ENCODE measurements at places on chromosomes 1 and 21.

DNA sequence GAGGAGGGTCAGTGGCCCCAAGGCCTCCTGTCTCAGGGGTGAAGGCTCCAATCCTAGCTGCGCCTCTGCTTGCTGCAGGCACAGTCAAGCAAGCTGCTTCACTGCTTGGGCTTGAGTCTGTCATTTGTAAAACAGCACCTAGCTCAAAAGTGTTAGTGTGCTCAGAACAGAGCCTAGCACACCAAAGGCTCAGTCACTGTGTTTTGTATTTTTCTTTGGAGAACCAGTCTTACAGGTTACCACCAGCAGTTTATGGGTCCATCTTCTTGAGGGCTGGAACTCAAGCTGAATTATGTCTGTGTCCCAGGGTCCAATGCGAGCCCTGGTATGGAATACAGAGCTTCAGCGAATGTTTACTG is 113.6 kb downstream of the DMRTB1 start:
- DNase-seq, result no peak

DNA sequence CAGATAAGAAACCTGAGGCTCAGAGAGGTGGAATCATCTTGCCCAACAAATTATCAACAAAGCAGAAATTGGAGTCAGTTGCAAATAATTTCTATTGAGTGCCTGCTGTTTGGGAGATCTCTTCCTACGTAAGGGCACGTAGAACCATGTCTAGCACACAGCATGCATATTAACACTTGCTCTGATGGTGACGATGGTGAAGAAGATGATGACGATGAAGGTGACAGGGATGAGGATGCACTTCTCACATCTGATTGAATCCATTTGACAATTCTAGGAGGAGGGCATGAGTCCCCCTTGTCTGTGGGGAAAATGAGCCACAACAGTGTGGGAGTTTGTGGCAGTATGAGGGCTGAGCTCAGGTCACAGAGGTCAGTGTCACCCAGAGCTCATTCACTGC is 183.6 kb downstream of the HIVEP3 start:
- no peak for DNase-seq

GRCh38 chr1:167563579-167564246 is 10.2 kb upstream of the CREG1 start:
- no peak for DNase-seq

DNA sequence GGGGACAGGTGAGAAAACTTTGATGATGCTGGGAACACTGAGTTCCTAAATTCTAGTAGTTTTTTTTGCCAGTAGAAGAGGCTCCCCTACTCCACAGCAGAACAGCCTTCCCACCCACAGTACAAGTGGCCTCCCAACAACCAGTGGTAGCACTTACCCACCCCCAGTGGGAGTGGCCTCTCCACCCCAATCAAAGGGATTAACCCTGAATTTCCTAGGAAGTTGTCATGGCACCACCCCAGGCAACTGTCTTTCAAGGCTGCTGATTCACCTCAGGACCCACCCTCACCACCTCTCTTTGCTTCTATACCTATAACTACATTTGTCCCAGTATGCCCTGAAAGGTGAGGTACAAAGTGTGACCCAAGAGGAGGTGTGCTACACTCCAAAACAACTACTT is 81.4 kb upstream of the PRDX6 start:
- DNase-seq, result no peak

DNA sequence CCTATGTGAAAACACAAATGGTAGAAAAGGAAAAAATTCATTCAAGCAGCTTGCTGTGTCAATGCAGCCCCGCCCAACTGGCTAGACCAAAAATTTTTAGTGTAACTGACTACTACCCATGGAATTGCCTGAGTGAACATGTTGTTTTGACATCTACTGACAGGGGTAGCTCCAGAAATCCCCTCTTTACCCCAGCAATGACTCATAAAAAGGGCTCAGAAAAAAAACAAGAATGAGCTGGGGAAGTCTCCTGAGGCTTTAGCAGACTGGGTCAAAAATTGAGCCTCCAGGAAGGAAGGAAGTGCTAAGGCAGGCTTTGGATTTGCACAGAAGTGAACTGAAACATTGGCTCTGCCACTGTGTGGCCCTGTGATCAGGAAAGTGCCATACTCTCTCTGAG is 24.4 kb upstream of the FGGY start:
- no peak for DNase-seq

GRCh38 chr1:149979245-149979971 is 31.1 kb downstream of the OTUD7B start:
- no peak for DNase-seq

- DNase-seq, result peak; percentile 51
Measured at GRCh38 chr1:243496187-243496646, 240.4 kb downstream of the SDCCAG8 start.

- DNase-seq, result peak; percentile 38
Measured at GRCh38 chr1:212256369-212256768, 28.8 kb upstream of the PPP2R5A start.

DNA sequence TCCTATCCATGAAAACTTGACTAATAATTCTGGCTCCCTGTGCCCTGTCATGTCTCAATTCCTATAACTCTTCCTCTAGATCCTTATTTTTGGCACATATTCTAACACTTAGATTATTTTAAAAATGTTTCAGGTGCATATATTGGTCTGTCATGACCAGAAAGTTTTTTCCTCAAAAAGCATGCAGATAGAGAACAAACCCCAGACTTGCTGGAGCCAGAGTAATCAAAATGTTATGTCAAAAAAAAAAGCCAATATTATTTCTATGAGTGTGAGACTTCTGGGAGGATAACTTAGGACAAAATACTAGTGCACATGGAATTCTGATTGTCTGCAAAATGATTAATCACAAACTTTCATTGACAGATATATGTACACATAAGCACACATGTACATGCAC is 135.1 kb upstream of the MROH9 start:
- no peak for DNase-seq

DNA sequence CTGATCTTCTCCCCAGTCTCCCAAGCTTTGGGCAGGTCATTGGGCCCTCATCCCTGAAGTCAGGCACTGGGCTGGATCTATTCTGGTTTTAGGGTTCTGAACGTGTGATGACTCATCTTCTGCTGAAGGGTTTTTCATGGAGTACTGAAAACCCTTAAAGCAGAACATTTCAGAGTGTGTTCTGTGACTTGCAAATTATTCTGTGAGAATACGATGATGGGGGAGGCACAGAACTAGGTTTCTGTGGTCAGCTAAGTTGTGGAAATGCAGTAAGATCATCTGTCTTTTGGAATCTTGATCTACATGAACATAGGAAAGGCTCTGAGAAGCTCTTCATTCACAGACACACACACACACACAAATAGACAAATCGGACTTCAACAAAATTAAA is 46.2 kb downstream of the NAV1 start:
- no peak for DNase-seq

- DNase-seq, result no peak
Measured at GRCh38 chr1:43492826-43493225, 37.9 kb upstream of the PTPRF start.

DNA sequence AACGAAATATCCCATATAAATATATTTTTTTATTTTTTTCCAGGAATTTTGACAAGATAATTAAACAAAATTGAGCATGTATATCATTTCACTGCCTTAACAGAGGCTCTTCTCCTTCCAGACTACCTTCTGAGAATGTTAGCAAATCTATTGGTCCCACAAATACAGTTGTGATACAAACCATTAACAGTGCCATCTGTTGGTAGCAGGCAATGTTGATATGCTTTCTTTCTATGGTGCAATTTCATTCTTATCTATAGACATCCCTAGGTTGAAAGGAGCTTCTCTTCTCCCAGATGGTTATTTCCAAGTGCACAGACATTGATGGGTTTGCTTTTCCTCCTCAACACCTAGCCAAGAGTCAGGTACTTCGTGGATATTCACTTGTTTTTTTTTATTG is 303.6 kb downstream of the USH2A start:
- DNase-seq, result no peak

DNA sequence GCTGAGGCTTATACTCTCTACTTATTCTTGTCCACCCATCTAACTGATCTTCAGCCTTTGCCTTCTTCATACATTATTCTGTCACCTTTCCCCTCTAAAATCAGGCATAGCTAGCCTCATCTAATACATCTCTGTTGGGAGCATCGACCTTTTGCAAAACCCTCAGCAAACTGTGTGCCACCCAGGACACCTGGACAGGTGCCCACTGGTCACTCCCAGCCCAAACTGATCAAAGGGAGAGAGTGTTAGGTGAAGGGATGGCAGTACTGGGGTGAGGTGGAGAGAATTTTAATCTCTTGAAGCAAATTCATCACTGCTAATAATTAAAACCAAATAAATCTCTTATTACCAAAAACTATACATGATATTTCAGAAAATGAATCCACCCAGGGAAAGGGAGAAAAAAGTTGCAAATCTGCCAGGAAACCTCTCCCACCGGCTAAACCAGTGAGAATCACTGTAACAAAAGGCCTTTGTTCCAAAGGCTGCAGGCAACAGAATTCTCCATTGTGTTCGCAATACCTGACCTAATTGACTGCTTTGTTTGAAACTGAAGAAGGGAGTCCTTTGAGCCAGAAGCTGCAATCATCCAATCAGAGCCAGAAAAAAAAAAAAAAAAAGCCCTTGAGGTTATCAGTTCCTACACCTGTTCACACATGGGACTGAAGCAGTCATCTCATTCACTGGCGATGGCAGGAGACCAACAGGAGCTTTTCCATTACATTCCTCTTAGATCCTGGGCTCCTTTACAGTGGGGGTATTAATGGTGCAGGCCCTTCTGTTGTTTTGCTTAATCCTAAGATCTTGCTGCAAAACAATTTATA is 172.6 kb downstream of the APP start:
- DNase-seq, result no peak

DNA sequence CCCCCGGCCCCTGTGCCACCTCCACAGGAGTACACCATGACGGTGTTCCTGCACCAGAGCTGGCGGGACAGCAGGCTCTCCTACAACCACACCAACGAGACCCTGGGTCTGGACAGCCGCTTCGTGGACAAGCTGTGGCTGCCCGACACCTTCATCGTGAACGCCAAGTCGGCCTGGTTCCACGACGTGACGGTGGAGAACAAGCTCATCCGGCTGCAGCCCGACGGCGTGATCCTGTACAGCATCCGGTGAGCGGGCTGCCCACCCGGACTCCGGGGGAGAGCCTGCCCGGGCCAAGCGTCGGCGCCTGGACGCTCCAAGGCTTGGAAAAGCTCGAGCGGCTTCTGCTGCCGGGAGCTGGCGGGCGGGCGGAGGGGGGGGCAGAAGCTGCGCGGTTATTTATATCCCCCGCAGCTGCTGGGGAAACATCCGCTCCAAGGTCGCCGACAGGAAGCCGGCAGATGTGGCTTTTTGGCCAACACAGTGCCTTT is 6.4 kb downstream of the GABRD start:
- DNase-seq, result peak; percentile 78

GRCh38 chr1:40709100-40709801 is 17.7 kb downstream of the NFYC start:
- peak; percentile 93 for DNase-seq

- no peak for DNase-seq
Measured at GRCh38 chr1:43554444-43554992, 23.8 kb downstream of the PTPRF start.

- peak; percentile 34 for DNase-seq
Measured at GRCh38 chr1:52636721-52637695, 4.0 kb downstream of the SHISAL2A start.

- no peak for DNase-seq
Measured at GRCh38 chr1:231800108-231800507, 173.5 kb downstream of the DISC1 start.

- no peak for DNase-seq
Measured at GRCh38 chr1:43388613-43389012, 987 bp downstream of the MED8 start.

DNA sequence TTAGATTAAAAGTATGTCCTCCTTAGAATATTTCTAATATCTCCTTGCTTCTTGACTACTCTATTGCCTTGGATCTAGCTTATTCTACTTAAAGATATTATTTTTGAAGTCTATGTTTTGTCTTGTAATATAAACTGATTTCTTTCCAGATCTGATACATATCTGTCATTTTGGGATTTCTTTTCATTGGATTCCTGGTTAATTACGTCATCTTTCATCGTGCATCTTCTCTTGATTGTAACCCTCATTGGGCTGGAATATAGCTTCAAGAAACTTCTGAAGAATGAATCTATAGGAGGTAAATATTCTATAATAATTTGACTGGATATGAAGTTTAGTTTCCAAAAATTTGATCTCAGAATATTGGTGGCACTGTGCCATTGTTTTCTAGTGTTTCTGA is 12.1 kb downstream of the NTMT2 start:
- no peak for DNase-seq

DNA sequence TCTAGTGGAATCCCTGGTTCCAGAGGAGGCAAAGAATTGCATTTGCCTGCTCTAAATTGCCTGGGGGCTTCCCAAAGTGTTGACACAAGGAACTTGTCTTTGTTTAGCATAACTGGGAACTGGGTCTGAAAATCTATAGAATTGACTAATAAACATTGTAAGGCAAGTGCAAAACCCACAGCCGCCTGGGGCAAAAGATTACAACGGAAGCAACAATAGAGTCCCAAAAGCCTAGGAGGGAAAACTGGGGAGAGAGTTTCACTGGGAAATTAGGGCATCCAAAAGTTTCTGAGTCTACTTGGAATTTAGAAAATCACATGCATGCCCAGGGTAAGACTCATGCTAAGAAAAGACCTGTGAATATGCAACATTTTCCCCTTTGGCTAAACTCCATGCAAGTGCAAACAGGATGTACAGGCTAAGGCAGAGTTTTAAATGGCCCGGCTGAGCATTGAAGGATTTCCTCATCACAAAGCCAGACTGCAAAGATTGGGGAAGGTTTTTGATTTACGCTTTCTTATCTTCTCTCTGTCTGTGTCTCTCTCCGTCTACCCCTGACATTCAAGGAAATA is 725.3 kb upstream of the NCAM2 start:
- DNase-seq, result no peak

DNA sequence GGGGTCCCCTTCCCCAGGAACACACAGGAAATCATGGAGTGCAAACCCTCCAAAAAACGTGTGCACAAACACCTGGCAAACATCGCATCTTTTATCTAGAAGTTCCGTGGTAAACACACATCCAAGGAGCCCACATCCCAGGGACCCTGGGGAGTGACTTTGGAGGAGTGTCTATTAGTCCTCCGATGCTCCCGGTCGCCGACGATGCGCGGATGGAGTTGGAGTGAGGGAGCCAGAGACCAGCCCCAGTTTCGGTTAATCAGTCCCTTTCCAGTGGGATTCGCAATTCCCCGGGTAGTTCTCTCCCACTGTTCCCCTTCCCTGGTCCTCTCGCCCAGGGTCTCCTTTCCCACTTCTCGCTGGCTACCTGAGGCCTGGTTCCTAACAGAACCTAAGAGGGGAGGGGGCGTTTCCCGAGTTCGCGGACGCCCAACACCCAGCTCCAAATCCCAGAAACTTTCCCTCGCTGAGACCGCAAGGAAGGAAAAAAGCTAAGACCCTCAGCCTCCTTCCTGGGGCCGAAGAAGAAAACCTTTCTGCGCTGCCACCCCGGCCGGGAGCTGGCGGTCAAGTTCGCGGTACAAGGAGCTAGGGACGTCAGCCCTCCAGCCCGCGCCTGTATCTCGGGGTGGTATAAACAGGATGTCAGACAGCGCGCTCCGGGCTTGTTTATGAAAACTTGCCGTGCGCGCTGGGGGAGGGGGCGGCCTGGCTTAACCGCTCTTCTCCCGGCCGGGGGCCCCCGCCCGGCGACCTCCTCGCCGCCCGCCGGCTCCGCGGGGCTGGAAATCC is 787 bp downstream of the JAK1 start:
- DNase-seq, result peak; percentile 83

- DNase-seq, result no peak
Measured at GRCh38 chr1:207938016-207938415, 27.1 kb upstream of the CD34 start.

All from femur (tissue), 1 donor.